ENCODE measurements at places on chromosomes 1 and 21.

DNA sequence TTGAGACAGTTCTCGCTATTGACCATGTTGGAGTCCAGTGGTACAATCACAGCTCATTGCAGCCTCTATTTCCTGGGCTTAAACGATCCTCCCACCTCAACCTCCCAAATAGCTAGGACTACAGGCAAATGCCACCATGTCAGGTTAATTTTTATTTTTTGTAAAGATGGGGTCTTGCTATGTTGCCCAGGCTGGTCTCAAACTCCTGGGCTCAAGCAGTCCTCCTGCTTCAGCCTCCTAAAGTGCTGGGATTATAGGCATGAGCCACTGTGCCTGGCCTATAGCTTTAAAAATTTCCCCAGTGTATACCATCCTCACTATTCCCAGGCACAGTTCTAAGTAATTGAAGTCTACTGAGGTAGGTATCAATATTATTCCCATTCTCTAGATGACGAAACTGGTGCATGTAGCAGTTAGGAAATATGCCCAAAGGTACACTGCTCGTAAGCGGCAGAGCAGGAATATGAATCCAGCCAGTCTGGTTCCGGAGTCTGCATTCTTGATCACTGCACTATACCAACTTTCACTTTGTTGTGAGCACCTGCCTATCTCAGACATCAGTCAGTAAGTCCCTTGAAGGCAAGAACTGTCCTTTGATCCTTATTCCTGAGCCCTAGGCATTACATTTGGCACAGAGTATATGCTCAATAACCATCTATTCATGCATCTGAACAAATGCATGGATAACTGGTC lies 11.5 kb upstream of the SRP9 start:
- DNase-seq, result no peak

DNA sequence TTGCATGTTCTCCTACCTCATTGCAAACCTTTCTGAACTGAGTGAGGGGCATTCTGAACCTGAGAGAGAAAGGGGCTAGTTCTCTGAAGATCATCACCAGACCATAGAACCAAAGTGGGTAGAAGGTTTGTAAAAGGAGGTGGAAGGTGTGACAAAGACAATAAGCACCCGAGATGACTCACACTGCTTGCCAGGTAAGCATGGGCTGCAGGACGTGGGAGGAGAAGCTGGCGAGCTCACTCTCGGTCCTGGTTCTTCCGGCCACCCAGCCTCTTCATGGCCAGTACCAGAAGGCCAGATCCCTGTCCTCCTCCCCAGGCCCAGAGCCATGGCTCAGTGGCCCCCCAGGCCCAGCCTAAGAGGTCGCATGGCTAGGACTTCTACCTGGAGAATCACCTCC lies 128.3 kb downstream of the TMEM53 start:
- DNase-seq, result no peak

DNA sequence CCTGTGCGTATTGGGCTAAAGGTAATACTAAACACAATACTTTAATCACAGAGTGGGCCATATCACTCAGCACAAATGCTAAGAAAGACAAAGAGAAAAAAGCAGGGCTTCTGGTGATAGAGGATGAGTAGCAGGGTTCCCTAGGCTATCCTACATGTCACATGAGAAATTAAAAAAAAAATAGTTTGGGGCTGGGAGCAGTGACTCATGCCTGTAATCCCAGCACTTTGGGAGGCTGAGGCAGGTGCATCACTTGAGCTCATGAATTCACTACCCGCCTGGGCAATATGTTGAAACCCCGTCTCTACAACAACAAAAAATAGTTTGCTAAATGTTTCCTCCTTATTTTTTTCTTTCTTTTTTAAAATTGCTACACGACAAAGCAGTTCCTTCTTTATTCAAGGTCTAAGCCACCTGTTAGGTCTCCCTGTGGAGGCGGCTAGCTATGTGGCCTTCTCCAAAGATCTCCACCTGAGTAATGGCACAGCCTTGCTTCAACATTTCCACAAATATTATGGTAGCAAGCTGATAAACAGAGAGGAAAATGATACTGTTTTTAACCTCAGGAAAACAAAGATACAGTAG lies 1.5 kb downstream of the ENSA start:
- no peak for DNase-seq

GRCh38 chr1:177032434-177032833 lies 132.1 kb downstream of the ASTN1 start:
- DNase-seq, result no peak

DNA sequence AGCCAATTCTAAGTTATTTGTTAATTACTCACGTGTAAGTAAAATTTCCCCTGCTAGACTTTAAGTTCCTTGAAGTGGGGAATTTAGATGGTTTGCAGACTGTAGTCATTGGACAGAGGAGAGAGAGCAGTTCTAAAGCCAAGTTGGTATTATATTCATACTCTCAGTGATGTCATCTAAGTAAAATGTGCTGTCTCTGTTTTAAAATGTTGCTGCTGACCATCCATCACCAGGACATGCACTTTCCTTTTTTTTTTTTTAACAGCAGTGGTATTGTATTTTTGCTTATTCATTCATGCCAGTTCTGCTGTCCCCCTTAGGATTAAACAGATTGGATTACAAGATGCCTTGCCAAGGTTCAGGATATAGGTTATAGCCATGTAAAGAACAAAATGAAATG lies 2.3 kb downstream of the TTLL7 start:
- DNase-seq, result no peak

DNA sequence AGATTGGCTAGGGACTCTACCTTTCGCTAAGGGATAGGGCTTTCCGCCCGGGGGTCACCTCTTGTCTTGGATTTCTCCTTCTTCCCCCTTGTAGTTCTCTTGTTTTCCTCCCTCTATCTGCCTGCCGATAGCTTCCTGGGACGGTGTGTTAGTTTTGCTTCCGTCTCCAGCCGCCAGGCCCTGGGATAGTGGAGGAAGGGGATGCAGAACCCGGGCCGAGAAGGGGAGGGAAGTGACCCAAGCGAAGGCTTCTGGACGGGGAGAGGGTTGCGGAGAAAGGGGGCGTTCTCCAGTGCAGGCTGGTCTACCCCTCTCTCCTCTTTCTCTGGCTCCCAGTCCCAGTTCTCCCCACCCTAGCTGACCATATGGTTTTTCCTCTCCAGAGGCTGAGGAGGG lies 871 bp downstream of the TUFT1 start:
- DNase-seq, result peak; percentile 10

- no peak for DNase-seq
Observed at GRCh38 chr1:241079047-241079446, 278.0 kb downstream of the RGS7 start.

Measured in hematopoietic multipotent progenitor cell treated with erythropoietin and hydrocortisone succinate and interleukin-3 and kit ligand, for 6 days (in vitro differentiated cells).